ENCODE measurements at places on chromosomes 6 and 20.

DNA sequence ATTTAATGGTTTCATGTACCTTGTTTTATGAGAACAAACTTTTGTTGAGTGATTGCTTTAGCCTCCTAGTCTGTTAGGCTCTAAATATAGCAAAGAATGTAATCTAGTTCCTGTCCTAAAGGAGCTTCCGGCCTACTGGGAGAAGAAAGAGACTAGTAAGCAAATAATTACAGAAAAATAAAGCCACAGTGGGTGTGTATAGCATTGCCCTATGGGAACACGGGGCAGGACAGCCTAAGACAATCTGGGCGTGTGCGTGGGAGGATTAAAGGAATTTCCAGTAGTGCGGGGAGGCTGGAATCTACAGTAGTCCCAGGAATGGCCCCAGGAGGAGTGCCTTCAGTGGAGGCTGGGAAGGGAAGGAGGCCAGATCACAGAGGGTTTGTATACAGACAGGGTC is 98.1 kb upstream of the AKAP12 start:
- DNase-seq, result no peak

- DNase-seq, result no peak
These were observed 350.0 kb downstream of the CD83 start for GRCh38 chr6:14467591-14467990.

- DNase-seq, result no peak
These were observed 45.8 kb upstream of the NNAT start for GRCh38 chr20:37475252-37475651.

DNA sequence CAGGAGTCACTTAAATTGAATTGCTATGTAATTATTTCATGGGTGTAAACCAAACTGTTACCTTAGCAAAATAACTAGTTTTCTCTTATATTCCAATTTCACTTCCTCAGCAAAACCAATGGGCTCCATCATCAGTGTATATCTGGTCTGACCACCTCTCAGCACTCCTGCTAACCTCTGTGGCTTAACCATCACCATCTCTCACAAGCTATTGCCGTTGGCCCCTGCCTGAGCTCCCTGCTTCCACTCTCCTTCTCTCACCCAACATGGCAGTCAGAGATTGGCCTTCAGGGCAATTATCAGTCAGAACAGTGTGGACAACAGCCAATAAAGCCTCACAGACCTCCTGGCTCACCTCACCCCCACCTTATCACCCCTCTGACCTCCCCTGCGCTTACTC is 124.0 kb downstream of the CARMIL1 start:
- DNase-seq, result no peak
